ENCODE measurements at places on chromosomes 7 and 10.

- peak; percentile 74 for DNase-seq
These were observed 33.9 kb upstream of the SLC29A3 start for GRCh38 chr10:71285180-71285545.

DNA sequence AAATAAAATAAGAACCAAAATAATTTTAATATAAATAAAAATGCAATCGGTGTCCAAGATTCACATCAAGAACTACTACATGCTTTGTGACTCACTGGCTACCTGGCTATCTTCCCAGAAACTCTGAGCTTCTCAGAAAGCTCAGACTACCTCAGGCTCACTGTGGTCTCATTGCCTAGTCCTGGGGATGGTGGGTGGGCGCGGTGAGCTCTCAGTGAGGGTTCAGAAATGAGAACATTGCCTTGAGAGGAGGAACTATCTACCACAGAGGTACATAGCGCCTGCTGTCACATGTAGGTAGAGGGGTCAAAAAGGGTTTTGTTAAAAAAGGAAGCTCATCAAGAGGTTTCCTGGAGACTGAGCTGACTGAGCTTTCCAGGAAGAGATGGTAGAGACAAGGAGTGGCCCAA is 108.0 kb downstream of the WDFY4 start:
- no peak for DNase-seq

DNA sequence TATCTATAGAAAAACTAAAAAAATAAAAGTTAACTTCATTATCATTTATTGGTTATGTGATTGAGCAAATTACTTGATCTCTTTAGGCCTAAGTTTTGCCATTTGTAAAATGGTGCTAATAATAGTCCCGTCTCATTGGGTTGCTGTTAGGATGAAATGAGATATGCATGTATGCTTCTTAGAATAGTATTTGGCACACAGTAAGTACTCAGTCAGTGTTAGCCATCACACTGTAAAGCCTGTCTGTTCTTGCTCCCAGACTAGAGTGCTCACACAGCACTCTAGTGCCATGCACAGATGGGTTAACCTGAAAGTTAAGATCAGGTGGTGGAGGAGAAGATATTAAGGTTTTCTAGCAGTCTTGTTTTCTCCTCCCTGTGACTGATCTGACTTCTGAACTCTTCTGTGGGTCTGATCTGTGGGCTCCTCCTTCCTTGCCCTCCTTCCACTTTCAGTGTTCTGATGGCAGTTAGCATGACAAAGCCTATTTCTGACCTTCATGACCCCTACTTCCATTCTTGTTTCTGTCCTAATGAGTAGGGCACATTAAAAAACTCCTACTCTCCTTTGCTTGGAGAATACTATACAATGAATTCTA is 167.5 kb downstream of the RNLS start:
- DNase-seq: no peak

- no peak for DNase-seq
These were observed 48.3 kb downstream of the MICALL2 start for GRCh38 chr7:1410992-1411391.

GRCh38 chr10:68153473-68154210 is 44.4 kb downstream of the MYPN start:
- DNase-seq: no peak
